Stimulated activated CD4-positive, alpha-beta T cell treated with anti-CD3 and anti-CD28 coated beads, Interleukin-1b, Interleukin-23, amount 100 ng/mL, for 1 hour (primary cell): ENCODE measurements at places on chromosomes 16 and 17.

DNA sequence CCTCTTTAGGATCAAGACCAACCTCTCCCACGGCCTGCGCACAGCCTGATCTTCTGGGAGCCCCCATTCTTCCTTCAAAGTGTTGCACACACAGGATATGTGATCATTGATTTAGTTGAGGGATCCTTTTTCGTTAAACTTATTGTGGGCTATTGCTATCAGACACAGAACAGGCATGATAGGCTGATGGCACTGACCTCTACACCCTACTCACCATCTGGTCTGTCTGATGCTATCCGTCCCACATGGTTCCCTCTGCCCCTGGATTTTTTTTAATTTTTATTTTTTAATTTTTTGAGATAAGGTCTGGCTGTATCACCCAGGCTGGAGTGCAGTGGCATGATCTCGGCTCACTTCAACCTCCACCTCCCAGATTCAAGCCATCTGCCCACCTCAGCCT is 19.2 kb upstream of the LITAF start:
- DNase-seq: no peak

- DNase-seq: no peak
Measured at GRCh38 chr17:79560527-79560926, 50.3 kb downstream of the RBFOX3 start.

GRCh38 chr17:72273289-72274056 is 152.7 kb downstream of the SOX9 start:
- no peak for DNase-seq

DNA sequence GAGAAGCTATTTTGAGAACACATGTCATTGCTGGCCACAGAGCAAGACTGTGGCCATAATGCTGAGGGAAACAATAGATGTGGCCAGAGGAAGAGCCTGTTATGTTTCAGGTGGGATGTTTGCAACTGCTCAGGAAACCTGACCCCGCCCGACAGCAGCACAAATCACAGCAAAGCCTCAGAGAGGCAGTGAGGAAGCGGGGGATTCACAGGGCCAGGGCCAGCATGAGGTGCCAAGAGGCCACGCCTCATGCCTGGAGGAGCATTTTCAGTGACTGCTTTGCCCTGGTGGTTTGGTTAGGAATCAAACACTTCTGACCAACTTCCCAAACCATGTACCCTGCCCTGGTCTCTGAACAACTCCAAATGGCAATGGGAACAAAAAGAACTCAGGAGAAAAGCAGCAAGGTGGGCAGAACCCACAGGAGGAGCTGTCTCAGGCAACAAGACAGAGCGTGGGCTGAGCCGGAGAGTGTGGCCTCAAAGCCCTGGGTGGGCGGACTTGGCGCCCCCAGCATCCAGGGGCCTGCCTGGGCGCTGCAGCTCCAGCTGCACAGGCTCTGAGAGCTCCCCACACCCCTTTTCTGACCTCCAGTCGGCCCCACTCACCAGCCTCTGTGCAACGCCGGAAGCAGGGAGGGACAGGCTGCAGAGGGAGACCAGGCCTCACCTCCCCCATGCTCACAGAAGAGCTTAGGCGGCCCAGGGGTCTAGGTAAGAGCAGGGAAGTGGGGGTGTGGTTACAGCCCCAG is 20.6 kb downstream of the HIC1 start:
- DNase-seq: no peak

- no peak for DNase-seq
Measured at GRCh38 chr17:61996916-61997605, 68.0 kb downstream of the MED13 start.

- DNase-seq: no peak
Measured at GRCh38 chr17:39416141-39416540, 14.7 kb upstream of the FBXL20 start.

DNA sequence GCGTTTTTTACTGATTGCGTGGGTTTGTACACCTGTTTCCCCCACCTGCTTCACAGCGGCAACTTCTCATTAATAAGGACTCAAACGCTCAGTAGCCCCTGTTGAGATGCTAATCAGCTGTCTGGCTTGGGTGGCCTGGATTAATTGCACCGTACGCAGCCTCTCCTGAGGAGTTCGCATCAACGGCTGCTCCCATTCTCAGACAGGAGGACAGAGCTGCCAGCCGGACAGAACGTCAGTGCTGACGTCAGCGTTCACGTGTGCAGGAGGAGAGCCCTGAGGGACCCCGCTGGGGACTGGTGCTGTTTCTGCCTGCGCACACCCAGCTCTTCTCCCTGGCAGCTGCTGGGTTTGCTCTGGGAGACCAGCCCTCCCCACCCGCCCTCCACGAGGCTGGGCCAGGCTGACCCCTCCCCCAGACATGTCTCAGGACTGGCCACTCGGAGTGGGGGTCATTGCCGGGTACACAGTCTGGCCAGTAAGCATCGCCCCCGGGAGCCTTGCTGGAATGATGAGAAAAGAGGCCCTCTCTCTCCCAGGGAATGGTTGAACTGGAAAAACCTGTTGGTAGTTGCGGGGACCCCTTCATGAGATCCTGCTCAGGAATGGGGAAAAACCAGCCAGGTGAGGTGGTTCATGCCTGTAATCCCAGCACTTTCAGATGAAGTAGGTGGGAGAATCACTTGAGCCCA is 5.7 kb upstream of the BANP start:
- no peak for DNase-seq

- DNase-seq: no peak
Measured at GRCh38 chr17:382644-383533, 30.3 kb upstream of the RPH3AL start.

- DNase-seq: no peak
Measured at GRCh38 chr16:86396422-86396821, 113.9 kb upstream of the FOXF1 start.
